ENCODE measurements at places on chromosomes 7 and 10. TPM values are rescaled to one million over a fixed set of nuclear protein-coding genes. Genes with fewer than 3 reads are reported as not detected.
A peak's percentile ranks its signal among the peaks of the same experiment; 100 is the strongest.

Gene CPA2
- total RNA-seq, result not detected

- peak; percentile 30 for DNase-seq
Observed at GRCh38 chr10:132169766-132170560, 16.8 kb upstream of the DPYSL4 start.

GRCh38 chr7:132630834-132631233 lies 54.6 kb upstream of the PLXNA4 start:
- DNase-seq, result no peak

GRCh38 chr10:99430116-99430450 lies 341 bp downstream of the GOT1 start:
- no peak for DNase-seq

GRCh38 chr10:96440361-96441292 lies 73.1 kb downstream of the TLL2 start:
- no peak for DNase-seq

Gene MEOX2
- total RNA-seq, result 11.2 TPM

GRCh38 chr10:37236093-37236492 lies 110.7 kb downstream of the ANKRD30A start:
- no peak for DNase-seq

GRCh38 chr7:43944286-43944685 lies 18.1 kb downstream of the UBE2D4 start:
- no peak for DNase-seq

DNA sequence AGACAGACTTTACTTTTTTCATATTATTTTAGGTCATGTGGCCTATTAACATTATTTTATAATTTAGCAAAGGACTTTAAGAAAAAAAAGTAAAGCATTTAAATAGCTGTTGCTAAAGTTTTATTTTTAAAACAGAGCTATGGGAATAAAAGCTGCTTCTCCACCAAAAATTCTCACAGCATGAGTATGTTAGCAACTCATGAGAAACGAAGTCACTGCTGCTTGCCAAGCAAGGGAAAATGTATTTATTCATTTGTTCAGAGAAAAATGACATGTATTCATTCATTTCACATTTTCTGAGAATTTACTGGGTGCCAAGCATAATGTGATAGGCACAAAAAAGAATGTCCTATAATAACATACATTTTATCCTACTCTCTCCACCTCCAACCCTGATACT lies 5.1 kb downstream of the LRRC72 start:
- no peak for DNase-seq

GRCh38 chr7:97513326-97513725 lies 218.6 kb upstream of the TAC1 start:
- DNase-seq, result no peak

Gene SFRP4
- total RNA-seq, result 1.0 TPM

- no peak for DNase-seq
Observed at GRCh38 chr10:77284797-77285196, 352.8 kb downstream of the KCNMA1 start.

Gene CDC14C
- not detected for total RNA-seq

Gene IFIT3
- 8.8 TPM for total RNA-seq

- peak; percentile 79 for DNase-seq
Observed at GRCh38 chr10:6204341-6205191, 1.8 kb downstream of the PFKFB3 start.

DNA sequence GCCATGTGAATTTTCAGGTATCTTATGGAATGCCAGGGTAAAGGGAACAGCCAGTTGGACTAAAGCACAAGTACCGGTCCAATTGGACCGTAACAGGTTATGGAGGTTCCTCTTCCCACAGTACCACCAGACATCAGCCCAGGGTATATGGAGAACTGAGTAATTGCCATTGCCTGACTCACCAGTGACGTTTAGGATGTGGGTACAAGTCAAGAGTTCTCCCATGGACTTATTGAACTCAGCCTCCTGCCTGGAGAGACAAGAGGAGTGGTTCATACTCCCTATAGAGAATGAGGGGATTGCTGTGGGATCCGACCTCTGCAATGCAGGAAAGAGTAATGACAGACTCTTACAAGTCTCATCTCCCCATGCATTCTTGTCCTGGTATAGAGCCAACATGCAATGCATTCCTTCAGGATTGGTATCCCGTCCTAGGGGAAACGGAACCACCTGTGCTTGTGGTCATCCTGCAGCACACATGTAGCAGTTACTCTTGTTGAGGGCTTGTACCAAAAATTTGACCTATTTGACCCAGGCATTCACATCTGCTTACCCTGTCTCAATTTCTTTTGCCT lies 30.7 kb upstream of the ELOVL3 start:
- DNase-seq, result no peak

Gene SFTPA1
- 0.17 TPM for total RNA-seq

DNA sequence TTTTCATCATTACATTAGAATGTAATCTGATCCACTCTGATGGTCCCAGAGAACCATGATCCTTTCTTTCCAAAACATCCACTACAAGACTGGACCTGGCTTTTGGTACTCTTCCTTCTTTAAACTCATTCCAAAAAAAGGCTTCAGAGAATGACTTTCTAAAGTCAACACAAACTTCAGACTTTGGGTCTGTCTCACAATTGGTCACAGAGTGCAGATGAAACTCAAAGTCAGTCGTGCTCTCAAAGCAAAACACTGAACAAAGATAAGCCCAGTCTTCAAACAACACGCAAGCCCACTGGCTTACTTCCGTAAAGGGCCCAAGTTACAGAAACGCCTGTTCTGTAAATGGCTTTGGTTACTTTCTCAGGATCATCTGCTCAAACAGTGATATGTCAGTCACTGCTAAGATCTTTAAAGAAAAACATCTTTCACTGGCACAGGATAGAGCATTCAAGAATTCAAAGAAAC lies 250.9 kb upstream of the MKLN1 start:
- no peak for DNase-seq

Gene OR2A7
- 0.55 TPM for total RNA-seq

Gene CUX1
- 123 TPM for total RNA-seq
